ENCODE measurements at places on chromosomes 7 and 10.

DNA sequence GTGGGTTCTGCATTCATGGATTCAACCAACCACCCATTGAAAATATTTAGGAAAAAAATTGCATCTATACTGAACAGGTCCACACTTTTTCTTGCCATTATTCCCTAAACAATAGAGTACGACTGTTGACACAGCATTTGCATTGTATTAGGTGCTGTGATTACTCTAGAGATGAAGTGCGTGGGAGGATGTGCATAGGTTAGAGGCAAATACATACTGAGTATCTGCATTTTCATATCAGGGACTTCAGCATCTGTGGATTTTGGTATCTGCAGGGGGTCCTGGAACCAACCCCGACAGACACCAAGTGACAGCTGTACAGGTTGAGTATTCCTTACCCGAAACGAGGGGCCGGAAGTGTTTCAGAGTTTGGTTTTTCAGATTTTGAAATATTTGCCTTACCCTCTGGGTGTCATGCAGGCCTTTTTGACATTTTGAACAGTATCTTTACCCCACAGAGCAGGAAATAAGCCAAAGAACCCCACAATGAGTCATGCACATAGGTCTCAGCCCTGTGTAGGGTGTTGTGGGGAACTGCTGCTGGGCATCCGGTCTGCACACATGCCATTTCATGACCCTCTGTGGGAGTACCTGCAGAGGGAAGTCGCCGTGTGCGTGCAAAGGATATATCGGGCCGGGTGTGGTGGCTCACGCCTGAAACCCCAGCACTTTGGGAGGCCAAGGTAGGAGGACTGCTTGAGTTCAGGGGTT, 14.5 kb downstream of the NUDT5 start:
- DNase-seq = no peak

- no peak for DNase-seq
Measured at GRCh38 chr7:113202284-113202683, 83.9 kb upstream of the SMIM30 start.

GRCh38 chr10:31062856-31063255, 31.2 kb upstream of the ZNF438 start:
- no peak for DNase-seq

DNA sequence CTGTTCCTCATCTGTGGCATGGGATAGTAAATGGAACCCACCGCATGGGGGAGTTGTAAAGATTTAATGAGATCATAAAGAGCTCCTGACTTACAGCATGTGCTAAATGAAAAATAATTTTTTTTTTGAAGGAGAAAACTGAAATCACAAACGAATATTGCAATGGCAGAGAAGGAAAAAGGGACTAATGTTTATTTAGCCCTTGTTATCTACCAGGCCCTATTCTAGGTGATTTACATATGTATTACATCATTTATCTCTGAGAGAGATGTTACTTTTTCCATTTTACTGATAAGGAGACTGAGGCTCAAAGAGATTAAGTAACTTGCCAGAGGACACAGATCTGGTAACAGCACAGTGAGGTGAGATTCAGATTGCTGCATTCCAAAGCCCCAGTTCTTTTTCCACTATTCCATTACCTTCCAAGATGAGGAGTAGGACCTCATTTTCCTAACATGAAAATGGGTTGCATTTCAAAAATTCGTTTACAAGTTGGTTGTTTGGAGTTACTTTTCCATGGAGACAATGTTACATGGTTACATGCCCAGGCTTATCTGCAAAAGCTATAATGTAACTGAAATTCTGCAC, 28.6 kb downstream of the VCL start:
- DNase-seq = no peak

- DNase-seq = no peak
Measured at GRCh38 chr7:137741443-137741842, 105.3 kb downstream of the DGKI start.

DNA sequence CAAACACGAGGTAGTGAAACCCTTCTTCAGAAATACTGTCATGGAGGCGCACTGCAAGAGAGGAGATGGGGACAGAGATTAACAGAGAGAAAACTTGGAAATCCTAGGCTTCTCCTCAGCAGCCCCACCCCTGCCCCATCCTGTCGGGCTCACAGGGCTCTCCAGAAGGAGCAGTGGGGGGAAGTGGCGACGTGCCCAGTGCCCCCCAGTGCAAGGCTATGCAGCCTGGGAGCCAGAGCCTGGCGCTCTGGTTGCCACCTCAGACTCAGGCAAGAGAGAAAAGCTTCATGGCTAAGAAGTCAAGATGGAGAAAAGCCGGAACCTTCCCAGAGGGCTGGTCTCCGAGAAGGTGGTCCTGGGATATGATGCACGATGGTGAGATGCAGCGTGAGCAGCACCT, 21.2 kb downstream of the CAMK2G start:
- DNase-seq = no peak

- no peak for DNase-seq
Measured at GRCh38 chr10:49383853-49384252, 12.0 kb downstream of the DRGX start.

DNA sequence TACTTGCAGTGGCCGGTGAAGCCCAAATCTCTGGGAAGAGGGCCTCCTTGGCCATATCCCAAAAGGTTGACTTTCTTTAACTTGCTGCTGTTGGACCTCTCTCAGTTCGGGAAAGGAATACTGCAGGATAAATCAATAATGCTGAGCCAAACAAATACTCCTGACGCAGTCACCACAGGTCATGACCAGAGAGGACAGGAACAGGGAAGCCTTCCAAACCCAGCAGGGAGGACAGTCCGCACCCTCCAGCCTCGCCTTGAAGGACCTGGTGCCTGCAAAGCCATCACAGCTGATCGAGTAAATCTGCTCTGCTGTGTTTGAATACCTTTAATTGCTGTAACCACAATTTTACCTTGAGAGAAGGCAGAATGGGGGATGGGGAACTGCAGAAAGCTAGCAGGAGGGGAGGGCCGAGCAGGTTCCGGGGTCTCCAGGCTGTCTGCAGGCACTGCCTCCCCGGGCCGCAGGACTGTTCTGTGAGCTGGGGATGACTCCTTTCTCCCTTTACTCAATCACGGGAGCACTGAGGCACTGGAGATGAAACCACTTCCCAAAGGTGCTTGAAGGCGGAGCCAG, 20.8 kb upstream of the INSIG1 start:
- no peak for DNase-seq

DNA sequence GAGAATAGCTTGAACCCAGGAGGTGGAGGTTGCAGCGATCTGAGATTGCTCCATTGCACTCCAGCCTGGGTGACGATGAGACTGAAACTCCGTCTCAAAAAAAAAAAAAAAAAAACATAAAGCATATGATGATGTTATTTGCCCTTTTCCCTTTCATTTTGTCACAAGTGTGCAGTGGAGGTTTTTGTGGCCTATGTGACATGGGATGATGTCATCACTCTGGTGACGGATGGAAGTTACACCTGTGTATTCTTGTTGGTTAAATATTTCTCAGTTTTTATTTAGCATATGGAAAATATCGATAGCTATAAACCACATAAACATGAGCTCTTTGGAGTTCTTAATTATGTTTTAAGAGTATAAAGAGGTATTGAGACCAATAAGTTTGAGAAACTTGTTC, 71.8 kb upstream of the EMX2 start:
- DNase-seq = no peak

DNA sequence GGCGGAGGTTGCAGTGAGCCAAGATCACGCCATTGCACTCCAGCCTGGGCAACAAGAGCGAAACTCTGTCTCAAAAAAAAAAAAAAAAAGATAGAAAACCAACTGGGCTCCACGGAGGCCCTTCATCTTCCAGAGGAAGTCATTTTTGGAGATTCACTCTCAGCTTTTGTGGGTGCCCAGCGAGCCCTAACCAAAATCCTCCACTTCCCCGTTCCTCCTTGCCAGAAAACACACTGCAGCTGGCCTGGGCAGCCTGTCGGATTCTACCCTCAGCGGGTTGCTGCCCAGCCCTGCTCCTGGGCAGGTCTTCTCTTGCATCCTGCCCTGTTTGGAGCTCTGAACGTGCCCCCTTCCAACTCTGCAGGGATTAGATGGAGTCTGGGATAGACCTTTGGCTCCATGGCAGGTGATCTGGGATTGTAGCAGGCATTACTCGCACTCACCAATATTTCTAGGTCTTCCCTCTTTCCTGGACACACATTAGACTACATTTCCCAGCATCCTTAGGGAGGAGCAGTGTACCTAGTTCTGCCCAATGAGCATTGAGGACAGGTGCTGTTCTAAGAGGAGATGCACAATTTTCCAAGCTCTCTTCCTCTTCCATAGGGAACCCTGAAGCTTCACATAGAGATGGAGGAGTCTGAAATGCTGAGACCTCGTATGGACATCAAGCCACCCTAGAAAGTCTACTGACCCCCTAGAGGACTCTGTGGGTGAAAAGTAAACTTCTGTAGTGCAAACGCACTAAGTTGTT, 4.6 kb downstream of the GRID2IP start:
- DNase-seq = no peak

DNA sequence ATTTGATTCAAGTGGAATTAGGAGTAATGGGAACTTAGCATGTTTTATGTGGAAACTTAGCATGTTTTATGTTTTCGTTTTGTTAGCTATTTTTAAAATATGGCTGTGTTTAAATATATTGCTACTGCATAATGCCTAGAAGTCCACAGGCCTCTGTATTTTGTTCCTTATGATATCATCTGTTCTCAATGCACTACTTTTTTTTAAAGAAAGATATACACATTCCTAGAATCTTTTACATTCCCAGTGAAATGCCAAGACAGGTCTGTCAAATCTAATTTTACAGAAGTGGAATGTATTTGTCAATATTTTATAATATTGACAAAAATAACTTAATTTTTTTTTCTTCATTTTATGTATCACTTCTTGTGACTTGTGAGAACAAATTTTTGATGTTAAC, 51.6 kb downstream of the ST7 start:
- no peak for DNase-seq

- no peak for DNase-seq
Measured at GRCh38 chr10:74962517-74962916, 136.1 kb downstream of the KAT6B start.

DNA sequence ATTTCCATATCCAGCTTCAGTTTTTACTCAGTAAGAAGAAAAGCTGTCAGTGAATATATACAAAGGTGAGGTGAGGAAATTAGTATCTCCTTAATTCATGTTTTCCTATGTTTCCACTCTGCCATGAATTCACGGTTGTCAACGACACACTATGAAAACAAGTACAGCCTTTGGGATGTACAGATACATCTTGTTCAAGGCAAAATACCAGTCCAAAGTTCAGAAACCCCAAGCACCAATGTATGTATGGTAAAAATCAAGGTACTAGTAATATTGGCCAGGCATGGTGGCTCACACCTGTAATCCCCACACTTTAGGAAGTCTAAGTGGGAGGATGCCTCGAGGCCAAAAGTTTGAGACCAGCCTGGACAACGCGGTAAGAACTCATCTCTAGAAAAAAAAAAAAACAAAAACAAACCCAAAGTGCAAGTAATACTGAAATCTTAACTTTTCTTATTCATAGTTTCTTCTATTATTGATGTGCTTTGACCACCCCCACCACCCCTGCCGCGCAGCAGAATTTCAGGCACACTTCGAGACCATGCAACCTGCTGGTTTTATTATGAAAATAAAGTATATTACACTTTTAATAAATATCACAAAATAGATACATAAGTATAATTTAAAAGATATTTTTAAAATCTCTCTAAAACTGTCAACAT, 3.5 kb downstream of the ESYT2 start:
- no peak for DNase-seq

DNA sequence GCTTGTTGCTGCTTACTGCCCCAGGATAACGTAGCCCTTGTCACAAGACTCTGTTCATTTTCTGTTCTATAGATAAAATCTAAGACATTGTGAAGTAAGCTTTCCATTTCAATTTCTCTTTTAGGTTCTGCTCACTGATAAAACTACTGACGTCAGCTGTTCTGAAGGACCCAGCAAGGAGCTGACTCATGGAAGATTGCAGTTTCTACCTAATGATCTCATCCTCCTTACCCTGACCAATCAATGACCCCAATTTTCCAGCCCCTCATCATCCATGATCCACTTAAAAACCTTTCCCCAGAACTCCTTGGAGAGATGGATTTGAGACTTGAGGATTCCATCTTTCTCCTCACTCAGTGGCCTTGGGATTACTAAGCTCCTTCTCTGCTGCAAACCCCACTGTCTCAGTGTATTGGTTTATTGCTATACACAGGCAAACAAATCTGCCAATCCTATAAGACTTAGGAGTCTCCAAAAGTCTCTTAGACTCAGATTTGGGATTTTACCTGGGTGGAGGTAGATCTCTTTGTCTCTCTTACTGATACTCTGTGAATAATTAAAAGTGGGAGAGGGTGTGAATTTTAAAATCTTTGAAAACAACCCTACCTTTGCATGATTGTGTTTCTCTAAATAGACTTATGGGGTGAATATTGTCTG, 109.2 kb upstream of the TRIM24 start:
- no peak for DNase-seq

GRCh38 chr10:114356751-114357514, 47.4 kb downstream of the AFAP1L2 start:
- no peak for DNase-seq

- DNase-seq = no peak
Measured at GRCh38 chr7:98520356-98520951, 96.6 kb upstream of the NPTX2 start.

DNA sequence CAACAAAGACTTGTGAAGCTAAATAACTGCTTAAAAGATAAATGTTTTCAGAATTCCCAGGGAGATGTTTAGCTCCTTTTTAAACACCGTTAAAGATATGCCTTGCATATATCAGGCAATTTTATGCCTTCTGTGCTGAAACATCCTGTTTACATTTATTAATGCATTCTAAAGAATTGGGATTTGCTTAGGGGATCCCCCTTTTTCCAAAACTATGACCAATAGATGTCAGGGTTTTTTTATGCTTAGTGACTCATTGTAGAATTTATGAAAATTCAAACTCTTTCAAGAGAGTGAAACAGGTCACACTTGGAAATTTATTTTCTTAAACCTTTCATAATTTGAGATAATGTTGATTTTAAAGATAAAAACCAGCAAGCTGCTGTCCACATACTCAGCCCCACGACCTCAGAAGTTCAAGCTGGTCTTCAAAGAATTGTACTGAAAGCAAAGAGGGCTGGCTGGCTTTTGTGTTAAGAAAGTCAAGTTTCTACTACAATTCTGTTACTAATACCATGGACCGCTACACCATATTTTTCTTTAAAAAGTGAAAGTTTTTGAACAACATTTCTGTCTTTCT, 411.8 kb downstream of the ETV1 start:
- DNase-seq = no peak

DNA sequence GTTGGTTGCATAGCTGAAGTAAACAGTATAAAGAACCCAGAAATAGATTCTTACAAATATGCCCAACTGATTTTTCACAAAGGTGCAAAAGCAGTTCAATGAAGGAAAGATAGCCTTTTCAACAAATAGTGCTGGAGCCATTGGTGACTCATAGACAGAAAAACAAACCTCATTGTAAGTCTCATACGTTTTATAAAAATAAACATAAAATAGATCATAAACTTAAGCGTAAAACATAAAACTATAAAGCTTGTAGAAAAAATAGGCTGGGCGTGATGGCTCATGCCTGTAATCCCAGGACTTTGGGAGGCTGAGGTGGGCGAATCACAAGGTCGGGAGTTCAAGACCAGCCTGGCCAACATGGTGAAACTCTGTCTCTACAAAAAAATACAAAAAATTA, 318.8 kb upstream of the IGFBP3 start:
- DNase-seq = no peak
